NCI-H82 (cell line): ENCODE measurements at places on chromosomes 5 and 9.
A peak's percentile ranks its signal among the peaks of the same experiment; 100 is the strongest.

GRCh38 chr9:19550009-19550408 is 141.2 kb downstream of the ACER2 start:
- no peak for DNase-seq

GRCh38 chr9:92077888-92078287 is 37.3 kb downstream of the SPTLC1 start:
- no peak for DNase-seq

- no peak for DNase-seq
Observed at GRCh38 chr9:561427-561826, 280.1 kb upstream of the DMRT1 start.

DNA sequence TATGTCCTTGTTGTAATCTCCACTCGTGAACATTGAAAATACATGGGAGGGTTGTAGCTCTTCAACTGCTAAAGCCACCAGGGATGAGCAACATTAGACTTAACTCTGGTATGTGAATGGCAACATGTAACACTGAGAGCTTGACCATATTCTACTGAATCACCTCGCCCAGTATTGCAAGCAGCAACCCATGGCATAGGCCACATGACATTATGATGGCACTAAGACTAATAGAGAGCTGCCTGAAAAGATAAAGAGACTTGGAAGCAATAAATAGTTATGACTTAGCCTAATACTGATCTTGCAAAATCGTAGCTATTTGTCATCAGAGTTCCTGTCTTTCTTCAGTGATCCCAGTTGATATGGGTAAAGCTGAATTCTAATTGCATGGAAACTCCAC is 108.4 kb upstream of the NREP start:
- no peak for DNase-seq

- DNase-seq: peak; percentile 3
Observed at GRCh38 chr5:28710360-28710759, 1672.0 kb upstream of the CDH9 start.

GRCh38 chr9:24258626-24259025 is 287.1 kb downstream of the IZUMO3 start:
- no peak for DNase-seq

GRCh38 chr5:69265931-69266330 is 31.2 kb downstream of the CDK7 start:
- DNase-seq: peak; percentile 36

DNA sequence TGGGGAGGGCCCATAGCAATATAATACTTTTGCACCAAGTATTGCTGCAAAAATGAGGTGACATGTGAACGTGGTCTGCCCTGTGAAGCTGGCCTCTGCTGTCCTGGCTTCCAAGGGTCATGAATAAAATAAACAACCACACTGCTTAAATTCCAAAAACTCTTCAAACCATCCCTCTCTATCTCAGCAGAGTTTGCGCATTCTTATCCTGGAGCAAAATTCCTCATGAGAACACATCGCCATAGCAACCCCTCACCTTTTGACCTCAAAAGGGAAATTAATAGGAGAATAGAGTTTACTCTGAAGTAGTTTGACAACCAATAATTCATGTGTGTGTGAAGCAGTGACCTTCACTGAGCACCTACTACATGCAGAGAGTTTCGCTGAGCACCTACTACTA is 342.9 kb downstream of the SPOCK1 start:
- DNase-seq: no peak

DNA sequence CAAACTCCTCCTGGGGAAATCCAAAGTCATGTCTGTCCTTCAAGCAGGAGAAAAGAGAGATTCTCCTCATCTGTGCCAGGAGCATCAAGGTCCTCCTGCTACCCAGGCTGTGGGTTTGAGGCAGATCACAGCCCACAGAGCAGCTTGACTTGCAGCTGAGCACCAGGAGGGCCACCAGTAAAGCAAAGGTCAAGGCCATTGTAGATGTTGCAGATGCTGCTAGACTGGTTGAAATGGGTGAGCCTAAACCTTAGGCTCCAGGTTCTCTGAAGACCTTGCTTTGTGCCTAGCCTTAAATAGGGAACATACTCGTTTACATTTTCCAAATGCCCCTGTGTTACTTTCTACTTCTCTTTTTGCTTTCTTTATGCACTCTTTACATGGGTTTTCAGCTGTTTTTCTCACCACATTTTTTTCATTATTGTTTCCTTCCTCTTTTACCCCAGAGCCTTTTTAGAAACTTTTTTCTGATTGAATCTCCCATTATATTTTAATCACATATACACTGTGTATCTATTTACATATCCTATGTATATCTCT is at the start of gene IFNA2:
Gene IFNA2 (minus strand): TSS at position 268 of the 540 bp plus-strand sequence. CDS start 69 bp downstream, at position 199.
- no peak for DNase-seq

- no peak for DNase-seq
Observed at GRCh38 chr9:137720571-137721110, 101.8 kb downstream of the EHMT1 start.

- no peak for DNase-seq
Observed at GRCh38 chr5:179316982-179317381, 28.3 kb downstream of the ADAMTS2 start.

GRCh38 chr5:99010294-99010693 is 81.5 kb upstream of the CHD1 start:
- no peak for DNase-seq

- DNase-seq: peak; percentile 20
Observed at GRCh38 chr5:156475182-156476157, 148.5 kb downstream of the SGCD start.

DNA sequence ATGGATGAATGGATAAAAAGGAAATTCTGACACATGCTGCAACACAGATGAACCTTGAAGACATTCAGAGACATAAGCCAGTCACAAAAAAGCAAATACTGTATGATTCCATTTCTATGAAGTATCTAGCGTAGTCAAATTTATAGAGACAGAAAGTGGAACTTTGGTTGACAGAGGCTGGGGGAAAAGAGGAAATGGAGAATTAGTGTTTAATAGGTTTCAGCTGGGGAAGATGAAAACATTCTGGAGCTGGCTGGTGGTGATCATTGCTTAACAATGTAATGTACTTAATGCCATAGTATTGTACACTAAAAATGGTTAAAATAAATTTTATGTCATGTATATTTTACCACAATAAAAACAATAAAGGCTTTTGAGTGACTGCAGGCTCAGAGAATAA is 24.2 kb downstream of the PPIC start:
- DNase-seq: no peak

DNA sequence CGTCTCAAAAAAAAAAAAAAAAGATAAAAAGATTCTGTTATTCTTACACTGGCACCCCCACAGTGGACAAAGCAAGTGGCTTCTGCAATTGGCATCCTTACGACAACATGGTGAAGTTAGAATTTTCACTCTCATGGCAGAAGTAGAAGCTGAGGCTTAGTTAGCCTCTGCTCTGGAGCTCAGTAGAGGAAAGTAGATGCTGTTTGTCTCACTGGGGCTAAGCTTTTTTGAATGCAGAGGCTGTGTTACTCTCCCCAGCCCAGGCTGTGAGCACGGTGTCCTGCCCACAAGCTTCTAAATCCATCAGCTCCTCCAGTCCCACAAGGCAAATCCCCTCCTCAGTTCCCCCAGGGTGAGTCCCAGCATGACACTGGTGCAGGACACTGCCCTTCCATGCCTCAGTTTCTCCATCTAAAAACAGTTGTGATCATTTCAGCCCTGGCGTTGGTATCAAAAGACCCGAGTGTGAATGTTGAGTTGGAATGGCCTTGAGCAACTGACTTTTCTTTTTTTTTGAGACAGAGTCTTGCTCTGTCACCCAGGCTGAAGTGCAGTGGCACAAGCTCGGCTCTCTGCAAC is 22.6 kb upstream of the PHF19 start:
- DNase-seq: no peak

GRCh38 chr9:89422151-89422975 is 75.5 kb downstream of the SEMA4D start:
- DNase-seq: no peak

GRCh38 chr5:158619083-158619788 is 480.5 kb downstream of the EBF1 start:
- peak; percentile 2 for DNase-seq

DNA sequence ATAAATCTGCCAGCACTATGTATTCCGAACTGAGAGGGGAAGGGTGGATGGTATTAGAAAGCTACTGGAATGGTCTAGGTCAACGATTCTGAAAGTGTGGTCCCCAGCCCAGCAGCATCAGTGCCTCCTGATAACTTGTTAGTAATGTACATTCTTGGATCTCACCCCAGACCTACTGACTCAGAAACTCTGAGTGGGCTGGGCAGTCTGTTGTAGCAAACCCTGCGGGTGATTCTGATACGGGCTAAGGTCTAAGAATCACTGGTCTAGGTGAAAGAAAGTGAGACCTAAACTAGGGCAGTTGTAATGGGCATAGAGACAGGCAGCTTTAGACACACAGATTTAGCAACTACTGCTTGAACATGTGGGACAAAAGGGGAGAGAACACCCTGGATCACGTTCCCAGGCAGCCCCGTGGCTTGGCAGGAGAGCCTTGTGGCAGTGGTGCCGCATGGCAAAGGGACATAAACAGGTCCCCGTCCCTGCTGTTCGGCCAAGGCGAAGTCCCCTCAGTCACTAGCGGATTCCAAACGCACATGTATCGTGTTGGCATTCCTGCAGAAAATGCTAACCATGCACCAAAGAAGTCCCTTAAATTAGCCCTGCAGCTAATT is 216.3 kb downstream of the TTLL11 start:
- no peak for DNase-seq

- no peak for DNase-seq
Observed at GRCh38 chr5:68221488-68221887, 5.9 kb downstream of the PIK3R1 start.

GRCh38 chr5:142740474-142741242 is 29.5 kb upstream of the ARHGAP26 start:
- DNase-seq: no peak

- DNase-seq: no peak
Observed at GRCh38 chr5:157306081-157306480, 40.2 kb downstream of the CYFIP2 start.

DNA sequence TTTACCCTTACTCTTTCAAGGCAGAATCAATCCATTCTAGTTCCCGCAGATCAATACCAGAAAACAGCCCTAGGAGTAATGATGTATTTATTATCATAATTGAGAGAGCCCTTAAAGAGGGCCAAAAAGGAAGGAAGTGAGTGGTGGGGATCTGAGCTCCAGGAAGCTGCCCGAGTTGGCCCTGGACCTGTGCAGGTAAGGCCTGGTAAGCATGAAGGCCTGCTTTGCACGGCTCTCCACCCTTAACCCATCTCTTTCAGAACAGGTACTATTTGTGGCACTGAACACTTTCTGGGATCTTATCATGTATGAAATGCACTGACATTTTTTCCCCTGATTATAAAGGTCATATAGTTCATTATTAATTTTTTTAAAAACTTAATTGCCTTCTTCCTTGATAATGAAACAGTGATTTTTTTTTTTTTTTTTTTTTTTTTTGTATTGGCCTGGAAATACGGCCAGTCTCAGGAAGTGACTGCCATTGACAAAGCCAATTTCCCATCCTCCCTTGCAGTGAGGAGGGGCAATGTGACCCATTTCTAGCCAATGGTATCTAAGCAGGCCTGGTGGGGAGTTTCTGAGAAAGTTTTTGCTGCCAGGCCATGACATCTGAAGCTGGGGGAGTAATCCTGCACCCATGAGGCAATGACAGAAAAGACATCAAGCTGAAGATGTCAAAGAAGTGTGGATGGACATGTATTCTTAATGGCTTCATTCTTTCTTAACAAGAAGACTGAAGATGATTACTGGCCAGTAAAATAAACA is 6.3 kb upstream of the MVB12B start:
- no peak for DNase-seq
